Right renal cortex interstitium (tissue), 3 donors: ENCODE measurements at places on chromosomes 4 and X. TPM values are rescaled to one million over a fixed set of nuclear protein-coding genes. Genes with fewer than 3 reads are reported as not detected.
A peak's percentile ranks its signal among the peaks of the same experiment; 100 is the strongest.

GRCh38 chr4:53702334-53703266 is 111.3 kb upstream of the LNX1 start:
- DNase-seq, result peak; percentile 66

DNA sequence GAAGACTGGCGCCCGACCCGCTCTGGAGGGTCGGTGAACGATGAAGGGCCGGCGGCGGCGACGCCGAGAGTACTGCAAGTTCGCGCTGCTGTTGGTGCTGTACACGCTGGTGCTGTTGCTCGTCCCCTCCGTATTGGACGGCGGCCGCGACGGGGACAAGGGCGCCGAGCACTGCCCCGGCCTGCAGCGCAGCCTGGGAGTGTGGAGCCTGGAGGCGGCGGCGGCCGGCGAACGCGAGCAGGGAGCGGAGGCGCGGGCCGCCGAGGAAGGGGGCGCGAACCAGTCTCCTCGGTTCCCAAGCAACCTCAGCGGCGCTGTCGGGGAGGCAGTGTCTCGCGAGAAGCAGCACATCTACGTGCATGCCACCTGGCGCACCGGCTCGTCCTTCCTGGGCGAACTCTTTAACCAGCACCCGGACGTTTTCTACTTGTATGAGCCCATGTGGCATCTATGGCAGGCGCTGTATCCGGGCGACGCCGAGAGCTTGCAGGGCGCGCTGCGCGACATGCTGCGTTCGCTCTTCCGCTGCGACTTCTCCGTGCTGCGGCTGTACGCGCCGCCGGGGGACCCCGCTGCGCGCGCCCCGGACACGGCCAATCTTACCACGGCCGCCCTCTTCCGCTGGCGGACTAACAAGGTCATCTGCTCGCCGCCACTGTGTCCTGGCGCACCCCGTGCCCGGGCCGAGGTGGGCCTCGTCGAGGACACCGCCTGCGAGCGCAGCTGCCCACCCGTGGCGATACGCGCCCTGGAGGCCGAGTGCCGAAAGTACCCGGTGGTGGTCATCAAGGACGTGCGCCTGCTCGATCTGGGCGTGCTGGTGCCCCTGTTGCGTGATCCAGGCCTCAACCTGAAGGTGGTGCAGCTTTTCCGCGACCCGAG is 568 bp downstream of the CHST7 start:
- DNase-seq, result no peak

- DNase-seq, result no peak
Observed at GRCh38 chr4:76594173-76594572, 159.1 kb downstream of the SHROOM3 start.

DNA sequence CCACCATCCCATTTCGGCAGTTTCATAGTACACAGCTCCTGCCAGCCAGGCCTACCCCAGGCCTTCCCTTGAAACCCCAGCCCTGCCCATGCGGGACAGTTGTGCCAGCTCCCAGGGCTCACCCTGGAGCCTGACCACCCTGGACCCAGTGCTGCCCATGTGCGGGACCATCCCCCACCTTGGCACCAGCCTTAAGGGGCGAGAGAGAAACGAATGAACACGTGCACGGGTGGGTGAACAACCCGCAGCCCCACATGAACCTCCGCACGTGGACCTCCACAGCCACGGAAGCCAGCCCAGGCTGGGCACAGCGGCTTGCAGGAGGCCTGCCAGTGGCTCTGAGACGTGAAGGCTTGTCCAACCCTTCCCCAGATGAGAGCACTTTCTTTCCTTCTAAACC is 76.0 kb upstream of the MXD4 start:
- DNase-seq, result no peak

GRCh38 chr4:146567396-146567795 is 45.7 kb upstream of the SLC10A7 start:
- DNase-seq, result no peak

- DNase-seq, result no peak
Observed at GRCh38 chr4:133776503-133776902, 425.1 kb downstream of the PABPC4L start.

DNA sequence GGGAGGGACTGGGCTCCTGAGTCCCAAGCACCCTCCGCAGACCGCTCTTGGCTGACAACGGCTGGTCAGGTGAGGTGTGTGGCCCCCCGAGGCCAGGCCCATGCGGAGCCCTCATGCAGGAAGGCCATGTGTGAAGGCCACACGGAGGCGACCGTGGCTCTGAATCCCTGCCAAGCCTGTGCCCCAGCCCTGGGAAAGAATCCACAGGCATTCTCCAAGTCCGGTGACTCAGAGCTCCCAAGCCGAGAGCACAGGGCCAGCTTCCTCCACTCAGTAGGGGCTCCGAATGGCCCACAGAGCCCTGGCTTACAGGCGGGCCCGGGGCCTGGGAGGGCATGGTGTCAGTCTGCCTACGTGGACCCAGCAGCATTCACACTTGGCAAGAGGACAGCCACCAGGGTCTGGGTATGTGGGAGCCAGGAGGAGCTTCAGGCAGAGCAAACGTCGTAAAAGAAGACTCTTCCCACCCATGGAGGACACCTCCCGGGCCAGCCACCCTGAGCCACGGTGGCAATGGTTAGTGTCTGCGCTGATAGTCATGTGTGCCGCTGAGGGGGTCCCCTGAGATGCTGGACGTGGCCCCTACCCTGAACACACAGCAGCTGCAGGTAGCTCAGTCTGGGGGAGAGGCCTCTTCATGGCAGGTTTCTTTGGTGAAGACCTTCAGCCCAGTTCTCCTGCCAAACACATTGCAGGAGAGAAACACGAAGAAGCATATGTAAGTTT is 105.7 kb downstream of the PSAPL1 start:
- no peak for DNase-seq

GRCh38 chr4:3437998-3438846 is 3.5 kb upstream of the HGFAC start:
- DNase-seq, result no peak

- no peak for DNase-seq
Observed at GRCh38 chrX:53195401-53195800, 29.6 kb downstream of the KDM5C start.

DNA sequence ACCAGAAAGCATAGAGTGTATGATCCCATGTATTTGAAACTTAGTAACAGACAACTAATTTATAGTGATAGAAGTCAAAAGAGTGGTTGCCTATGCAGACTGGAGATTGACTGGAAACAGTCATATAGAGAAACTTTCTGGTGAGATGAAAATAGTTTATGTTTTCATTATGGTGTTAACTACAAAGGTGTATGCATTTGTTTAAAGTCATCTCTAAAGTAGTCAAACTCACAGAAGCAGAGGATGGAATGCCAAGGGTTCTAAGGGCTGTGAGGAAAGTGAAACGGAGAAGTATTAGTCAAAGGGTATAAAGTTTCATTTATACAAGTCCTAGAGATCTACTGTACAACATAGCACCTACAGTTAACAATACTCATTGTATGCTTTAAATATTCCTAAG is 45.8 kb downstream of the ENOX2 start:
- no peak for DNase-seq

- DNase-seq, result no peak
Observed at GRCh38 chr4:148770377-148770776, 328.2 kb upstream of the NR3C2 start.

PCYT1B gene
- 4.1 TPM for polyA plus RNA-seq

PSAPL1 gene
- polyA plus RNA-seq, result not detected

SSX2B gene
- polyA plus RNA-seq, result not detected
